Esophagus squamous epithelium (tissue), 5 donors: ENCODE measurements at places on chromosomes 5 and 9.

DNA sequence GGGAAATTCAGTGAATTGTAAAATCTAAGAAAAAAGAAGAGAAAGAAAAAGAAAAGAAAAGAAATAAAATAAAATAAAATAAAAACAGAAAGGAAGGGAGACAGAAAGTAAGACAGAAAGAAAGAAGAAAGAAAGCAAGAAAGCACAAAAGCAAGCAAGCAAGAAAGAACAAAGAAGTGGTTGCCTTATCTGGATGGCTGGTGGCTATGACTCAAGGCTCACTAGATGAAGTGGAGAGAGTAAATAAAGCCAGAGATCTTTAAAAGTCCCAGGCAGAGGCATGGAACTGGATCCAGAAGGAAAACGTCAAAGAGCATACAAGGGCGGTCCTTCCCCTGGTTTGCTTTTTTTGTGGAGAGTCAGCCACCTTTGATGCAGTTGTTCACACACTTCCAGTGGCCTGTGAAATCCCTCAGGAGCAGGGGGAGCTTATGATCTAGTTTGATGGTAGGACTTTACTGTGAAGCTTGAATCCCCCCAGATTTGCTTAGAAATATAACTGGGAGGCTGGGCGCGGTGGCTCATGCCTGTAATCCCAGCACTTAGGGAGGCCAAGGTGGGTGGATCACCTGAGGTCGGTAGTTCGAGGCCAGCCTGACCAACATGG lies 176.7 kb upstream of the HMHB1 start:
- no peak for DNase-seq

GRCh38 chr9:88196142-88196790 lies 58.0 kb upstream of the SPATA31C2 start:
- DNase-seq = no peak

DNA sequence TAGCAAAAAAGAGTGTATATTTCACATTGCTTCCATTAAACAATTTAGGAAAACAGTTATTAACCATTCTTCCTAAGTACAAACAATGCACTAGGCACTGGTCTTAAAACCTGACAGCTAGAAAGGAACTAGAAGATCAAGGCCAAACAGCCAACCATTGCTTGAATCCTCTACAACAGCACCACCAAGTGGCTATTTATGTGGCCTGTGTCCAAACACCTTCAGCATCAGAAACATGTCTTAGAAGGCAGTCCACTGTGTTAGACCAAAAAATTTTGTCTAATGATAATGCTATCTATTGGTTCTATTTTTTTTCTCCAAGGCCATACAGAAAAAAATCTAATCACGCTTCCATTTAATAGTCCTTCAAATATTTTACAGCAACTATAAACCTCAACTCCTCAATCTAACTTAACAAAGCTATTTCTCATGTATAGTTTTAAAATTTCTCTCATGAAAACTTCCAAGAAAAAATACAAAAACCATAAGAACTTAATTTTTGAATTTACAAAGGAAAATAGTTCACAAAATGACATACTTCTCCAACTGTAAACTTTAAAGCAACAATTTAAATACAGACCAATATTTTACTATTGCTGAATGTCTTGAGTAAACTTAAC lies 36.1 kb downstream of the CAAP1 start:
- DNase-seq = no peak

- no peak for DNase-seq
Observed at GRCh38 chr5:32278406-32278805, 34.3 kb downstream of the MTMR12 start.

DNA sequence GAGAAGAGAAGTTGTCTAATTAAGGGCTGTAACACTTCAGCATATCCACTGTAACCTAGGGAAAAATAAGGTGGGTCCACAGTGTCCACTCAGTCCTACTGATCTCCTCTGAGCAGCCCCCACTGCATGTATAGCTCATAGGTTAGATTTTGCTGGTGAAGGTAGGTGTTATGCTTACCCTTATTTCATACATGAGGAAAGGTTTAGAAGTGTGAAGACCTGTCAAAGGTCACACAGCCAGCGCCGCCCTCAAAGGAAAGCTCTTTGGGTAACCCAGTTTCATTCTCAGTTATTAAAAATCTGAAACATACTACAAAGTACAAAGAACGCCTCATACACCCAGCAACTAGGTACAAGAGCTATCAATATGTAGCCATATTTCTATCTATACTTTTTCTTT lies 87.2 kb downstream of the TLE4 start:
- DNase-seq = no peak

DNA sequence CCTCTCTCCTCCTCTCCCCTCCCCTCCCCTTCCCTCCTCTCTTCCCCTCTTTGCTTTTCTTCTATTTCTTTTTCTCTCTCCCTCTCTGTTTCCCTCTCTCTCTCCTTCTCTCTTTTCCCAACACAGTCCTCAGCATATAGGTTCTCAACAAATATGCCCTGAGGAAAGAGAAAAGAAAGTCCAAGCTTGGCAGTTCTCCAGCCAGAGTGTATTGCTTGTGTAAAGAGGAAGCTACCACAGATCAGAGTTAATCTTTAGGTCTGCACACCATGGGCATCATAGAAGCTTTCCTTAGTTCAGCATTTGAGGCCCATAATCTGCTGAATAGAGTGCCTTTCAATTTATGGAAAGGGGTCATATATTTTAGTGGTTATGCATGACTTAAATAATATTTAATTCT lies 382.8 kb upstream of the WWC1 start:
- DNase-seq = no peak

DNA sequence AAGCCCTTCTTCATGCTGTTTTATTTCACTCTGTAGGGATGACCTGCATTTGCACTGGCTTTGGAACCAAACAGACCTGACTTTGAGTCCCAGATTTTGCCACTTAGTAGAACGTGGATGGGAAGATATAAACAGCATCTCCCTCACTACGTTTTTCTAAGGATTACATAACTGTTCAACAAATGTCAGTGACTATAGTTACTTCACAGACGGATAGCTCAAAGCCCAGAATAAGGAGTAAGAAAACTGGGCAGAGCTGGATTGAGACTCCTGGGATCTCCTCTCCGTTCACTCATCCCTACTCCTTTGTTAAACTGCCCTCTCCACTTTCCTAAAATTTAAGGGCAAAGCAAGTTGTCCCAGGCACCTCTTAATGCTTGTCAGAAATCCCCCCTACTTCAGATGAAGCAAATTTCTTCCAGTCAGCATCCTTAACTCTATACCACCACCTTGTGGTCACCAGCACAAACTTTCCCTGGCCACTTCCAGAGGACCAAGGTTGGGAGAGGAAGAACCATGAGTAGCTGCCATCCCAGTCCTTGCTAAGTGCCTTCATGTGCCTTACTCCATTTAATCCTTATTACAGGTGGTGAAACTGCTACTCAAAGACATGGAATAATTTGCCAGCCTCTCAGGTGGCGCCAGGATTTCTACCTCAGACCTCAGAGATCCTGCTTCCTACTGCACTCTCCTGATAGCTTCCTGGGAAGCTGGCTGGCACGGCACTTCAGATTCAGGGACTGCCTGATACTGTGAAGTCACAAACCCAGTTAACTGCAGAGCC lies 38.4 kb downstream of the EGR1 start:
- no peak for DNase-seq

DNA sequence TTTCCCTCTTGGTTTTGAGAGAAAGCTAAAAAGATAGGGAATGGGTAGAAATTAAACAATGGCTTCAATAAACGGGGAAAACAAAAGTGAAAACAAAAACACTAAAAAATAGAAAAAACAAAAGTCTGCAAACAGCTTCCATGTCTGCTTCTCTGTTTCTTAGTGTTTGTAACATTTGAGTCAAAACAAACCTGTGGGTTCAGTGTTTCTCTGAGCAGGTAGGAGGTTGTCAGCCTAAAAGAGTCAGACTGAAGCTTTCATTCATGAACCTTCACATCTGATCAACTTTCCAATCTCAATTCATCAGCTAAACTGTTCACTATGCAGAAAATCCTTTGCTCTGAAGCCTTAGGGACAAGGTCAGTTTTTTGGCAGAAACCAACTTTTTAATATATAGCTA lies 102.5 kb upstream of the ADAMTS16 start:
- no peak for DNase-seq

DNA sequence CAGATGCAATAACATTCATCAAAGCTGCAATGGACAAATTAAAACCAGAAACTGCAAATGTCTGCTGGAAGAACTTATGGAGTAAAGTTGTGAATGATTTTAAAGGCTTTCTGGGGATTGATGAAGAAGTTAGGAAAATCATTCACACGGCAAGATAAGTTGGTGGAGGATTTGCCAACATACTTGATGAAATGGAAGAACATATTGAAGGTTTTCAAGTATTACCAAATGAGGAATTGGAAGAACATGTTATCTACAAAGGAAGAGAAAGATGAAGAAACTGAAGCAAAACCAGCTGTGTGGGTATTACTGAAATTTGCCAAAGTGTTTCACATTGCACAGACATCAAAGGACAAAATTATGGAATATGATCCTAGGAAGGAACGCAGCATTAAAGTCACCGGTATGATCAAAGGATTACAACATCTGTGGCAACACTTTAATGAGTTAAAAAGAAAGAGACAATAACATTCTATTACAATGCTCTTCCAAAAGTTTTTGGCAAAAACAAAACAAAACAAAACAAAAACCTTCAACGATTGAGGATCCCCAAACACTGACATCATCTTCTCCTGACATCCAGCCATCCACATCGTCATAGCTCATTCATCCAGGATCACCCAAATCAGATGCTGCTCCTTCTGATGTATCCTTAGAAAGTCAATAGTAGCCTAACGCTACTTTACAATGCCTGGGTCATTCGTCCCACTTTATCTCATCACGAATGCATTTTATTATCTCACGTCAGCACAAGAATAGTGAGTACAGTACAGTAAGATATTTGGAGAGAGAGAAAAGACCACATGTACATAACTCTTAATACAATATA lies 61.3 kb upstream of the SMC5 start:
- DNase-seq = no peak

DNA sequence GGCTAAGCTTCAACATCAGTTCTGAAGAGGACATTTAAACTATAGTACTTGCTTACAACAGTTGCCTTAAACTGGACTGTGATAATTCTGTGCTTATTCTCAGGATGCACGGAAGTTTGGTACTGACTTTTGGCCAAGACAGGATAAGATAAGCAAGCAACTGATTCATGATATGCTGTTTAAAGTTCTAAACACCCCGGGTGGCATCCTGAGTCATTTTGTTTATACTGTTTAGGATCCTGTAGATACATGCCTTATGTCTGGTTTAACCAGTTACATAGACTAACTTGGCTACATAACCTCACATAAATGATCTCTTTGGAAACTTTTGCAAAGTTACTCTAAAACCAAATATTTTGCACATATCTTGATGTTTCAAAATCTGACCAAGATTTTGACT lies 95.9 kb downstream of the CDH9 start:
- DNase-seq = no peak

GRCh38 chr9:37392272-37392671 lies 30.2 kb upstream of the GRHPR start:
- no peak for DNase-seq

DNA sequence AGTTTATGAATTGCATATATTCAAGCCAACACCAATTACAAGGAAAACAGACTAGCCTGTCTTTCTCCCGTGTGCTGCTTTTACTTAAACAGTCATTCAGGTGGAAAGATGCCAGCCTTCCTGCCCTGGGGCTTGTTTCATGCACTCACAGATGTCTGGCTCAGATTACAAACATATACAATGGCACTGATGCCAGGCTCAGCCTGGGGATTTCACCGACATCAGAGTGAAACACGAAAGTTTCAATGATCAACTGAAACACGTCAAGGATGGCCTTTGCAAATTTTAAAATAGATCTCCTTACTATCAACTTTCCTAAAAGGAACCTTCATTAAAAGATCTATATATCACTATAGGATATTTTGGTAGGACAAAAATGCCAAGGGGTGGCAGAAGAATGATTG lies 1576.5 kb downstream of the EFNA5 start:
- no peak for DNase-seq

DNA sequence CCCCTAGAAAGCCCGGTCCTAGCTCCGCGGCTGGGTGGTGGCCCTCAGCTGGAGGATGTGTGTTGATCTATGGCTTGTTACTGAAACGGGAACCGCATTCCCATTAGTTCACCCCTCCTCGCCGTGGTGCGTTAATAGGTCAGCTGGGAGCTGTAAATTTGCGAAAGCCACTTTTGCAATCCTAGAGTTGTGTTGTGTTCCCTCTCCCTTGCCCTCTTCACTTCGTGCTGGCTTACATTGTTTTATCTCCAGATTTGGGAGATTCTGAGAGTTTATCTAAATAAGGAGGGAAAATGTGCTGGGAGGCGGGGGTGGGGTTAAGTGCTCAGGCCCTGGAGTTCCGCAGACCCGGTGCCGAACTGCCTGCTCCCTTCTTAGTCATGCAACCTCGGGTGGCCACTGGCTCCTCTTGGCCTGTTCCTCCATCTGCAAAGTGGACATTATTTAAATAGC lies 62.8 kb downstream of the HMCN2 start:
- no peak for DNase-seq

- DNase-seq = no peak
Observed at GRCh38 chr5:120160124-120160895, 303.8 kb upstream of the PRR16 start.

- DNase-seq = no peak
Observed at GRCh38 chr5:180646963-180647305, 2.5 kb downstream of the FLT4 start.

- no peak for DNase-seq
Observed at GRCh38 chr5:116360008-116360853, 214.4 kb downstream of the SEMA6A start.

GRCh38 chr5:92588876-92589275 lies 992.1 kb downstream of the NR2F1-AS1 start:
- no peak for DNase-seq

DNA sequence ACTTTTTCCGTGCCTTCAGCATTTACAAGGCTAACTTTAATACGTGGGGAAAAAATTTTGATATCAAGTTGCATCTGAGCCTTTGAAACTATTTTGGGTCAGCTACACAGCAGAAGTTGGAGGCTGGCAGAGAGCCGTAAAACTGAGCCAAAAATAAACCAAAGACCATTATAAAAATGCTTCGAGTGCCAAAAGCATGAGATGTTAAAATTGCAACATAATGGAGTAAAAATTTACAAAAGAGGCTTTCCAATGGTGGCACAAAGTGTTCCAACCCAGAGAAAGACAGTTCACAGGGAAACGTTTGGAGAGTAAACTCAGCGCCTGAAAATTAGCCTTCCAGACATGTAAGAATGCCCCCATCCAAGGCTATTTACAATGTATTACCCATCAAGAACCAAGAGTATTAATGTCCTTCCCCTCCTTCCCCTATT lies 190.3 kb downstream of the TLE1 start:
- DNase-seq = no peak

GRCh38 chr9:93659837-93660177 lies 83.4 kb downstream of the PHF2 start:
- DNase-seq = no peak

DNA sequence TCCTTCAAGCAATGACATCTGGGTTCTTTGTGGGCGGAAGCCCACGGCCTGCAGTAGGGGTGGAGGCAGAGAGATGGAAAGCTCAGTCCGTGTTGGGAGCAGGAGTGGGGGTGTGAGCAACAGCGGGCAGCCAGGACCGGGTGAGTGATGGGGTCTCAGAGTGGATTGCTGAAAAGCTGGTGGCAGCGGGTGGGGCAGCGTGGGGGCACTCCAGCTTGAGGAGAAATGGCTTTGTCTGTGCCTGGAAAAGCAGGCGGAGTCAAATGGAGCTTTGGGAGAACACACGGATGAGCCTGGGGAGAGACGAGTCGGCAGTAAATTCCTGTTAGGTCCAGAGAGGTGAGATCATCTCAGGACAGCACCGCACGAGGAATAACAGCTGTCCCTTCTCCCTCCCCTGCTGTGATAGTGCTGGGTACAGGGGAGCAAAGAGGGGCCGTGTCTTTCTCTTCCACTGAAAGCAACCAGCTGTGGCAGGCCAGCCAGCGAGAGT lies 42.1 kb downstream of the CACNA1B start:
- DNase-seq = no peak

- DNase-seq = no peak
Observed at GRCh38 chr9:109246533-109246932, 74.3 kb downstream of the EPB41L4B start.
